Activated CD4-positive, alpha-beta T cell treated with anti-CD3 and anti-CD28 coated beads for 48 hours (primary cell): ENCODE measurements at places on chromosomes 7 and 10.

- DNase-seq, result no peak
Measured at GRCh38 chr7:19619122-19619521, 89.7 kb downstream of the POLR1F start.

GRCh38 chr7:145692237-145692950, 424.2 kb upstream of the CNTNAP2 start:
- DNase-seq, result no peak

- no peak for DNase-seq
Measured at GRCh38 chr10:125441151-125441550, 241.8 kb downstream of the TEX36 start.

DNA sequence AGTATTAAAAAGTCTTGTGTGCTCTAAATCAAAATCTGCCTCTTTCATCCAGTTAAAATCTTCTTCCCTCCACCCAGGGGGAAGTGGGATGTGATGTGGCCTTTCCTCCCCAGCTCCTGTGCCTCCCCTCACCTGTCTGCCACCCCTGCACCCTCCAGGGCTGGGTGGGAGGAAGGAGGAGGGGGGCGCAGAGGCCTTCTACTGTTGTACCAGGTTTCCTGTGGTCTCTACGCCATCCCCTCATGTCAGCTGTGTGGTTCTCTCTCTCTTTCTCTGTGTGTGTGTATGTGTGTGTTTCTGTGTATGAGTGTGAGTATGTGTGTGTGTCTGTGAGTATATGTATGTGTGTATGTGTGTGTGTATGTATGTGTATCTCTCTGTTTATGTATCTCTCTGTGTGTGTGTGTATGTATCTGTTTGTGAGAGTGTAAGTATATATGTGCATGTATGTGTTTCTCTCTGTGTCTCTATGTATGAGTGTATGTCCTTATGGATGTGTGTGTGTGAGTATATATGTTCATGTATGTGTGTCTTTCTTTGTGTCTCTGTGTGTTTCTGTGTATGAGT, 45.5 kb upstream of the C10orf71 start:
- DNase-seq, result no peak

- DNase-seq, result no peak
Measured at GRCh38 chr7:83824214-83824613, 175.3 kb upstream of the SEMA3E start.

DNA sequence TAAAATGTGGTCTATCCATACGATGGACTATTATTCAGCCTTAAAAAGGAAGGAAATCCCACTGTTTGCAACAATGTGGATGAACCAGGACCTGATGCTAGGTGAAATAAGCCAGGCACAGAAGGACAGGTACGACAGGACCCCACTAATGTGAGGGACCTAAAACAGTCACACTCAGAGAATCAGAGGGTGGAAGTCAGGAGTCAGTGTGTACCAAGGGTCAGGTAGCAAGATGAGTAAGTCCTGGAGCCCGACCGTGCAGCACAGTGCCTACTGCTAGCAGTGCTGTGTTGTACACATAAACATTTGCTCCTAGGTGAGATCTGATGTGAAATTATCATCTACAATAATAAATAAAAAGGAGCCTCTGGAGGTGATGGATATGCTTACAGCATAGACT, 322.3 kb downstream of the GLRX3 start:
- DNase-seq, result no peak

GRCh38 chr10:98135222-98135899, 904 bp downstream of the R3HCC1L start:
- no peak for DNase-seq

- no peak for DNase-seq
Measured at GRCh38 chr10:100480002-100480401, 17.2 kb downstream of the WNT8B start.

- no peak for DNase-seq
Measured at GRCh38 chr7:101898106-101898505, 80.7 kb downstream of the CUX1 start.
